HS-27A (cell line): ENCODE measurements at places on chromosomes 6 and 20.

GRCh38 chr6:34115915-34116314 is 30.0 kb downstream of the GRM4 start:
- no peak for DNase-seq

DNA sequence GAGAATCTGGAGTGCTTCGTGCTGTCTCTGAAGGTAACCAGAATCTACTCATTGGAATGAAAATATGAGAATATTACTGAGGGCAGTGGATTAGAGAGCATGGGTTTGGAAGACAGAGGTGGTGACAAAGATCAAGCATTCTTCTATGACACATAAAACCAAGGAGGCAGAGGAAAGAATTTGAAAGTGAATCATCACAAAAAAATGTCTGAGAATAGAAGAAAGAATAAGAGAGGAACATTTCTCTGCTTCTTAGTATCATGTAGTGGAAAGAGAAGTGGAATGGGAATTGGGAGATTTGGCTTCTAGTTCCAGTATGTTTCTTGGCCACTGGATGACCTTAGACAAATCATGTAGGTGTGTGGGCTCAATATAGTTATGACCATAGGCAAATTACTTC is 474.0 kb downstream of the TFAP2B start:
- DNase-seq = peak; percentile 59

DNA sequence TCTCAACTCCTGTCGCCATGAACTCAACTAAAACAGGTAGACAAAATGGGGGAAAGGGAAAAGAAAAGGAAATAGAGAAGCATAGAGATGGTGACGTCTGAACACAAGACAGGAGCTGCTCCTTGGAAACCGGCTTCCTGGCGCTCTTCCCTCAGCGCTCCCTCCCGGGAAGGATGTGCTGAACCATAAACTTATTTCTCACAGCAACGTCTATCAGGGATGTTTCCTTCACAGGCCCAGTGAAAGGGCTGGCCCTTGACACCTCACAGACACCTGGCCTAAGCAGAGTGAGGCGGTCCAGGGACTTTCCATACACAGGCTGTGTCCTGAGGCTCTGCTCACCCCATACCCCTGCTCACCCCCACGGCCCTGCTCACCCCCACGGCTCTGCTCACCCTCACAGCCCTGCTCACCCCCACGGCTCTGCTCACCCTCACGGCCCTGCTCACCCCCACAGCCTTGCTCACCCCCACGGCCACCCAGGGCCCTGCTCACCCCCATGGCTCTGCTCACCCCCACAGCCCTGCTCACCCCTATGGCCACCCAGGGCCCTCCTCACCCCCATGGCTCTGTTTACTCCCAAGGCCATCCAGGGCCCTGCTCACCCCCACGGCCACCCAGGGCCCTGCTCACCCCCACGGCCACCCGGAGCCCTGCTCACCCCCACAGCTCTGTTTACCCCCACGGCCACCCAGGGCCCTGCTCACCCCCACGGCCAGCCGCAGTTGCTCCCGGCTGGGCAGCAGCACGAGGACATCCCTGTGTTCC is 653 bp downstream of the FRMD1 start:
- no peak for DNase-seq

DNA sequence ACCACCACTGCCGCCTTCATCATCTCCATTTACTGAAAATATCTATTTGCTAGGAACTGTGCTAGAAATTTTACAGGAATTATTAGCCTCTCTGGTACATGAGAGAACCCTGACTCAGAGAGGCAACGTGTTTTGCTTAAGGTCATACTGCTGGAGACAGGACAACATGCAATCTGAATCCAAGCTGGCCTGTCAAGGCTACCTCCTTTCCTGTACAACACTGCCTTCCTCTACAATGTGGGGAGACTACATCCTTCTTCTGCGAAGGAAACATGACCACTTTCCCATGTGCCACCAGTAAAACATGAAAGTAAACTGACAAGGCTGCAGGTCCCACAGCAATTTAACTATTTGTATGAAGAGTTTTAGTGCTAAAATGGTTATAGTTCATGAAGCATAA is 200.9 kb downstream of the BACH2 start:
- DNase-seq = no peak

GRCh38 chr6:32855467-32856174 is 1.6 kb downstream of the PSMB9 start:
- DNase-seq = no peak

DNA sequence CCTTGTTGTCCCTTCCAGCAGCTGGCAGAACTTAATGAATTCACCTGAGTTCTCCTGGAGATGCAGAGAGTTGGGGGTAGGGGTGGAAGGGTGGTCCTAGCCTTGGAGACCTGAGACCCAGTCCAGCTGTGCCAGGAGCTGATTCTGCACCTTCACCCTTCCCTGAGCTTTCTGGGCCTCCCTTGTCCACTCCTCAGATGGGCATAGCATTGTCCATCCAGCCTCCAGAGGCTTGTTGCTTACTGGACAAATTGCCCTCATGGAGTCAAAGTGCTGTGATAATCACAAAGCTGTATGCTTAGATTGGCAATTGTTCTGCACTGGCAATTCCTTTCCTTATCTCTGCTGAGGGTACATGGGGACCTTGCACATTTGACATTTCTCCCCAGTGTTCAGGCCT is 16.5 kb downstream of the CST9L start:
- DNase-seq = no peak

GRCh38 chr20:58024241-58024721 is 204.2 kb downstream of the ANKRD60 start:
- DNase-seq = no peak

DNA sequence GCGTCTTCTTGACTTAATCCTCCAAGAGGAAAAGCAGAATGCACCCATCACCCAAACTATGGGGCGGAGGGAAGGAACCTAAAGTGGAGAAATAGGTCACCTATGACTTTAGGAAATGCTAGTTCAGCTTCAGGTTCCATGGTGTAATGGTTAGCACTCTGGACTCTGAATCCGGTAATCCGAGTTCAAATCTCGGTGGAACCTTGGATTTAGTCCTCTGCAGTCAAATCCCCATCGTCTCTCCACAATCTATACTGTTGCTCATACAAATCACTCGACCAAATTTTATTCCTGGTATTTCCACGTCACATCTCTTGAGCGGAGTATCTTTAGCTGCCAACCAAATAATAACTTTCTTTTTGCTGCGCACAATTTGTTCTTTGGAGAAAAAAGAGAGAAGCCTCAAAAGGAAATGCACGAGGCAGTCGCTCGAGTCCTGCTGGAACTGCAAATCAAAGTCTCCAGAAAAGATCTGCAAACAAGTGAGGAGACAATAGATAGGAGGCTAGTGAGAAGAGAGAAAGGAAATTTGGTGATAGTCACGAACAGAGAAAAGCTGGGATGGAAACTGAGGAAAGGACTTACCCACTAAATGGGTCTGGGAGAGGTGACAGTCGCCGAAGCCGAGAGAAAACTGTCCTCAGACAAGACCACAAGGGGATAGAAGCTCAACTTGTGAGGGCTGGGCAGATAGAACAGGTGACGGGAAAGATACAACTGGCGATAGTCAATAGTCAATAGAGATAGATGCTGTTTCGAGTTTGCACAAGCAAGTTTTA is 16.6 kb downstream of the POM121L2 start:
- DNase-seq = peak; percentile 83

- DNase-seq = no peak
Observed at GRCh38 chr20:63005862-63006539, 763 bp downstream of the BHLHE23 start.

DNA sequence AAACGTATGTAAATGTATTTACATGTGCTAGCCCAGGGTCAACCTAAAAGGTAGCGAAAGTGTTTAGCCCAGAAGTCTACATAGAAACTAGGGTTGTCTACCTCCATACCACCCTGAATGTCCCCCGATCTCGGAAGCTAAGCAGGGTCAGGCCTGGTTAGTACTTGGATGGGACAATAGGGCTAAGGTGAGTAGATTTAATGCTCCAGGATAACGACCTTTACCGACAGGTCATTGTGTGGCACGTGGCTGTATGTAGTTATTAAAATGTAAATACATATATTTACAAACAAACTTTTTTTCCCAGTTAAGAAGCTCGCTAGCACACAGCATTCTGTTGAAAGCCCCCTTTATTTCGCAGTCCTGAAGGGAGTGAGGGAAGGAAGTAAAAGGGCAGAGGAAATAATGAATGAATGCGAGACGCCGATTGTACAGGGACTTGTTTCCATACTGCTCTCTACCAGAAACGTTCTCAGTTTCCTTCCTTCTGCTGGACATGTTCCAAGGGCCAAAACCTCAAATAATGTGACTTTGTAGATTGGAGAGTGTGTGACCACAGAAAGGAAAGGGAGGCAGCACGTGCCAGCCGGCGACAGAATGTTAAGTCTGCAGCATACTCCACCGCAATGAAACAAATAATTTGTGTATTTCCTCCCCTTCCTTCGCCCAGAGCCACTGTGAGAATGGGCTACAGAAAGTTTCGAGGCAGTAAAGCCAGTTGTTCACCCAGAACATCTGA is 612 bp downstream of the ADAT2 start:
- peak; percentile 40 for DNase-seq

GRCh38 chr20:9363673-9364072 is 150.7 kb upstream of the LAMP5 start:
- no peak for DNase-seq

GRCh38 chr6:128723667-128724066 is 159.3 kb upstream of the LAMA2 start:
- no peak for DNase-seq

- no peak for DNase-seq
Observed at GRCh38 chr6:132734694-132735236, 20.9 kb upstream of the VNN1 start.

- no peak for DNase-seq
Observed at GRCh38 chr6:2433266-2433665, 187.9 kb upstream of the GMDS start.

GRCh38 chr6:158801655-158802294 is 17.4 kb downstream of the EZR start:
- no peak for DNase-seq

DNA sequence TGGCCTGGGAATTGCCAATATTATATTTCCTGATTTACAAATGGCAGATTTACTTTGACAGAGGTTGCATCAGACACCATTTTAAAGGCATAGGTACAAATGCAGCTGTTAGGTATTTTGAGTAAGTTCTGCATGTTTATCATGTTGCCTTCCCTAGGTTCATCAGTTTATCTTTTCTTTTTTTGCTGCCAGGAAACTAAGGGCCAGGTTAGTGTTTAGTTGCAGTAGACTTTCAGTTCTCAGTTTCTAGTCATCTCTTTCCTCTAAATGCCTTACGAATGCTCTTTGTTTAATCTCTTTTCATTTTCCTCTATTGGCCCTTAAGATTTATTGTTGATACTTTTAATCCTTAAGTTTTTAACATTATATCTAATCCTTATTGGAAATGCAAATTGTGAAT is 129.9 kb downstream of the SMAP1 start:
- DNase-seq = no peak

DNA sequence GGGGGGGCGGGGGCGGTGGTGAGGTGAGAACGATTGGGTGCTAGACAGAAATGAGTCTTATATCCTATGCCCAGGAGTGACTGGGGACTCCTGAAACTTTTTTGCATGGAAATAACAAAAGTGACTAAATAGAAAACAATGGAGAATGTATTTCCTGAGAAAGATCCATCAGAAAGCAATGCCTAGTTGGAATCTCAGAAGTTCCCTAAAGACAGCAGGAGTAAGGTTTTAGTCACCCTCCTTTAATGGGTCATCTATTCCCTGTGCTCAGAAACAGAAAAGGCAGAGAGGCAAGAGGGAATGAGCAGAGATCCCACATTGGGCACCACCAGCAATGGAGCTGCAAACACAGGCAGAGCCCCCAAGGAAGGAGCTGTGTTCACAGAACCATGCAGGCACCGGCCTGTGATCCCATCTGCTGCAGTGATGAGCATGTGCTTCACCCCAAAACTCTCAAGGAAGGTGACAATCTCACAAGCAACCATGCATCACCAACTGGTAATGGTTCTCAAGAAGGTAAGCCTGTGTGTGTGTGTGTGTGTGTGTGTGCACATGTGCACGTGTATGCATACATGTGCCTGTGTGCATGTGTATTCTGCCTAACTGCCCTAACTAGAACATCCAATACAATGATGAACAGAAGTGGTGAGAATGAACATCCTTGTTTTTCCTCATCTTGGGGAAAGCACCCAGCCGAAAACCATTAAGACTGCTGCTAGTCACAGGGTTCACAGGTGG is 168.4 kb downstream of the WDR27 start:
- no peak for DNase-seq

DNA sequence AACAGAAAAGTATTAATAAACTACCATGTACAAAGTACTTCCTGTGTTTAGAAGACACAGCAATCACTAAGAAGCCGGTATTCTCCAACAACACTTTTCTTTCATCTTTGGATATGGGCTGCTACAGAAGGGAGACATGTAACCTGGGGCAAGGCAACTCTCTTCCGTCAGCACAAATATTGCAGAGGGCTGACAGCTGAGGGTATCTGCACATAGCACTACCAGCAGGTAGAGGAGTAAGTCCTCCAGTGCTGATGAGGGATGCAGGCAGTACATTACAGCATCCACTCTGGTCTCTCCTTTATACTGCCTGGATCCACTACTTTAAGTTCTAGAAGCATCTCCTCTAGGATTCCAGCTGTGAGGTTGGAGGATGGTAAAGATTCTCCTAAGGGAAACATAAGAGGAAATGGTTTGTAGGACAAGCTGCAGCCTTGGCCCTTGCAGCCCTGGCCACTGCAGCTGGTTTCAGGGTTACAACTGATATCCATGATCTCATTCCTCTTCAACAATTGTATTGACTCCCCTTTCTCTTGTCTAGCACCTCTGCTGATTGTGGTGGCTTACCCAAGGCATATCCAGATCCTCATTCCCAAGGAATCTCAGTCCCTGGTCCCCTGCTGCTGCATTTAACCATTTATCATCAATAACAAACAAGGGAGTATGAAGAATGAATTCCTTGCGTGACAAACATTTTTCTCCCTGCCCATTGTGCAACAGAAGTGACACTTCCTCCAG is 110.7 kb upstream of the ADGRF1 start:
- DNase-seq = no peak

GRCh38 chr6:15585760-15586214 is 77.0 kb downstream of the DTNBP1 start:
- DNase-seq = no peak

- DNase-seq = no peak
Observed at GRCh38 chr20:22366631-22367030, 217.7 kb downstream of the FOXA2 start.

DNA sequence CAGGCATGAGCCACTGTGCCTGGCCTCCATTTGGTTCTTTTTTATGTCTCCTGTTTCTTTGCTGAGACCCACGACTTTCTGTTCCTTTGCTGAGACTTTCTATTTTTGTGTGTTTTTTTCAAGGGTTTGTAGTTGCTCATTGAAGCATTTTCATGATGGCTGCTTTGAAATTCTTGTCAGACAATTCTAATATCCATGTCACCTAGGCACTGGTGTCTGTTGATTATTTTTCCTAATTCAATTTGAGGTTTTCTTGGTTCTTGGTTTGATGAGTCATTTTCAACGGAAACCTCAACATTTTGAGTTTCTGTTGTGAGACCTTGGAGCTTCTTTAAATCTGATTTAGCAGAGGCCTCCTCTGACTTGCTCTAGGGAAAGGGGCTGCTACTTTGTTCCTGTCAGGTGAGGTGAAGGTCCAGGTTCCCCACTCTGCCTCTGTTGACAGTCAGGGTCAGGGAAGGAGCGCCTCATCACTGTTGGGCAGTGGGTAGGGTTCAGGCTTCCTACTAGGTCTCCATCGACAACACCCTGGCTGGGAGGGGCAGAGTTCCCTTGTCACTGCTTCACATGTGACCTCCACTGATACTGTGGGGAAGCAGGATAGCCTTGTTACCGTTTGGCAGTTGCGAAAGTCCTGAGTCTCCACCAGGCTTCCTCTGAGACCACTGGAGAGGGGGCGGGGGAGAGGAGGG is 67.2 kb upstream of the RNF24 start:
- no peak for DNase-seq
